ENCODE measurements at places on chromosomes 2 and 18.

- H3K27ac ChIP-seq, result no peak overlapping the region
- no peaks in the 10 kb centered on the region for H3K27me3 ChIP-seq
- DNase-seq, result no peak
- peaks cover 8% of the 10 kb centered on the region for H3K4me1 ChIP-seq
- H3K36me3 ChIP-seq, result no peaks in the 10 kb centered on the region
These were observed 100.2 kb downstream of the TWIST2 start for GRCh38 chr2:238947920-238948710.

GRCh38 chr2:150909613-150910012, 352.1 kb downstream of the RBM43 start:
- no peak overlapping the region for H3K27ac ChIP-seq
- DNase-seq, result no peak
- no peaks in the 10 kb centered on the region for H3K36me3 ChIP-seq

GRCh38 chr18:61856678-61857077, 36.1 kb downstream of the RNF152 start:
- DNase-seq, result no peak
- no peaks in the 10 kb centered on the region for H3K36me3 ChIP-seq
- no peaks in the 10 kb centered on the region for H3K27me3 ChIP-seq
- H3K4me3 ChIP-seq, result no peak overlapping the region
- H3K27ac ChIP-seq, result no peak overlapping the region

DNA sequence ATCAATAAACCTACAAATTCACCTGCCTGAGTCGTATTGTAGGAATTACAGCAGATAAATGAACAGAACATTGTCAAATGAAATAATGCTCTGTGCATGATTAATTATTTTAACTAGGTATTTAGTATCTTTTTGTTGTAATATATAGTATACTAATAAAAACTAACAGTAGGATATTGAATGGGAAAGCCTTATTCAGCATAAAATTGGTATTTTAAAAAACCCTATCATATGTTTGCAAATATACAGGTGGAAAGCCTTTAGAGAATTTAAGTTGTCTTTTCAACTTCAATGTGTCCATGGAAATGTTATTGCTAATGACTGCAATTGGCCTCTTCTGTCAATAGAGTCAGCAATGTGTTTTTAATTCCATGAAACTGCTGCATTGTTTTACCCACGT, 40.8 kb upstream of the SLC35F5 start:
- no peaks in the 10 kb centered on the region for H3K4me1 ChIP-seq
- H3K4me3 ChIP-seq, result no peak overlapping the region
- DNase-seq, result no peak
- H3K27ac ChIP-seq, result no peak overlapping the region
- H3K36me3 ChIP-seq, result no peaks in the 10 kb centered on the region

- H3K4me3 ChIP-seq, result no peak overlapping the region
- DNase-seq, result no peak
- no peaks in the 10 kb centered on the region for H3K4me1 ChIP-seq
These were observed 978.3 kb downstream of the BCL11A start for GRCh38 chr2:59575191-59575590.

Data from CD4-positive, alpha-beta T cell (primary cell).